ENCODE measurements at places on chromosomes 13 and 19.

DNA sequence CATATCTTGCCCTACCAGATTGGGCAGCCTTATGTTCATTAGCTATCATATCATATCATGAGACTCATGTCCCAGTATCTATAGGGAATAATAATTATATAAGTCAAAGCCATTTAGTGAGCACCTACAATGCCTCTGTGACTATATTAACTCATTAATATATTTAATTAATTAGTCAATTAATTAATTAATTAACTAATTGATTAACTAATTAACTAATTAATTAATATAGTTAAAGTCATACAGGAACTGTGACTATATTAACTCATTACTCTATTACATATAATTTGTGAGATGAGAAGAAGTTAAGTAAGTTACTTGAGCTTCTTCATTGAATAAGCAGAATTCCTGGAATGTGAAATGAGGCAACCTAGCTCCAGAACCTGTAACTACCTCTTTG lies 588.3 kb upstream of the SLITRK1 start:
- no peak for DNase-seq

GRCh38 chr13:66532845-66533244 lies 697.3 kb downstream of the PCDH9 start:
- DNase-seq = no peak

GRCh38 chr13:41658057-41658661 lies 200.8 kb downstream of the RGCC start:
- peak; percentile 93 for DNase-seq

GRCh38 chr13:31595563-31595962 lies 143.8 kb upstream of the RXFP2 start:
- DNase-seq = peak; percentile 13

- DNase-seq = no peak
These were observed 396.1 kb downstream of the EFNB2 start for GRCh38 chr13:106139377-106139776.

DNA sequence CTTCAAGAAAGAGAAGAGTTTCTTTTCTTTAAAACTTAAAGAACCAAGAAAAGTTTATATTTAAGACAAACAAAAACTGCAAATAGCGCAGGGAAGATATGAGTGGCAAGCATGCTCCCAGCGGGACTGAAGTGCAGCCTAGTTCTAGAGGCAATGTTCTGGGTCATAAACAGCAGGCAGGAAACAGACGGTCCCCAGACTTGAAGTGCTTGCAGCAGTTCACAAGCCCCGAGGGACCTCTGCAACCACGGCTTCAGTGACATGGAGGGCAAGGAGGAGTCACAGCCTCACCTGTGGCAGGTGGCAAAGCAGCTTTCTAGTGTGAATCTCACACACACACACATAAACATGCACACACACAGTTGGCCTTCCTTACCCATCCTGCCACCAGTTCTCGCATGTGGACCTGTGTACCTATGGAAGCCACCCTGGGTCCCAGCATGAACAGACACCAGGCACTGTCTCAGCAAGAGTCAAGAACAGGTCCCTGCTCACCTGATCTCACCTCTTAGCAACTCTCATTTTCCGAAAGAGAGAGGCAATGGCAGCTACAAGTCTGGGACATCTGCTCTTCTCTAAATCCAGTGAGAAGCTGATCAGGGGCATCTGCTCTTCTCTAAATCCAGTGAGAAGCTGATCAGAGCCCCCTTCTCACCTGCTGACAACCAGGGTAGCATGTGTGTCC lies 162.0 kb downstream of the EFNB2 start:
- DNase-seq = peak; percentile 43

Measured in adipocyte (in vitro differentiated cells).